ENCODE measurements at places on chromosomes 13 and 19.

DNA sequence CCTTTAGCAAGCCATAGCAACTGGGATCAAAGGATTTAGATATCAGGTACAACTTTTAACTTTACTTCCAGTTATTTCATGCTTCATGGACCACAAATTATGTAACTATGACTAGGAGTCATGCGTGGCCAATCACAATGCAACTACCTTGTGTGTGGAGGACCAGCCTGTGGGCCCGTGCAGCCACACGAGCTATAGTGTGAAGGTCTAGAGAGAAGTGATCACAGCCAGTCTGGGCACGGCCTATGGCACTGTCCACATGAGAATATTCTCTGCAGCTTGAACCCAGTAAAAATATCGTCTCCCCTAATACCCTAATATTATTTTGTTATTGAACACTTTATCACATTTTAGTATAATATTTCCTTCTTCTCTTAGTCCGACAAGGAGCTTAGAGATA, 464.9 kb upstream of the MIR17HG start:
- no peak for DNase-seq

DNA sequence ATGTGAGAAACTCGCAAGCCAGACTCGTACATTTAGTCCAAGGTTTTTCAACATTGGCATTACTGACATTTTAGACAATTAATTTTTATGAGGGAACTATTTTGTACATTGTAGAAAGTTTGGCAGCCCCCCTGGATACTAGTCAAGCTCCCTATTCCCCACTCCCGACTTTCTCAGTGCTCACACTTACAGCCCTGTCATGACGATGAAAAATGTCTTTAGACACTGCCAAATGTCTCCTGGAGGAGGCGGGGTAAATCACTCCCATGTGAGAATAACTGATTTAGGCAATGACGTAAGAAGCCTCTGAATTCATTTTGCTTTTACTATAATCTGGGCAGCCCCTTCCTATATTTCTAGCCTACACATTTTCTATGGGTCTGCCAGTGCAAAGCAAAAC, 535.8 kb upstream of the KLHL1 start:
- DNase-seq, result no peak

- DNase-seq, result no peak
These were observed 116.5 kb downstream of the LACC1 start for GRCh38 chr13:43996221-43996620.

DNA sequence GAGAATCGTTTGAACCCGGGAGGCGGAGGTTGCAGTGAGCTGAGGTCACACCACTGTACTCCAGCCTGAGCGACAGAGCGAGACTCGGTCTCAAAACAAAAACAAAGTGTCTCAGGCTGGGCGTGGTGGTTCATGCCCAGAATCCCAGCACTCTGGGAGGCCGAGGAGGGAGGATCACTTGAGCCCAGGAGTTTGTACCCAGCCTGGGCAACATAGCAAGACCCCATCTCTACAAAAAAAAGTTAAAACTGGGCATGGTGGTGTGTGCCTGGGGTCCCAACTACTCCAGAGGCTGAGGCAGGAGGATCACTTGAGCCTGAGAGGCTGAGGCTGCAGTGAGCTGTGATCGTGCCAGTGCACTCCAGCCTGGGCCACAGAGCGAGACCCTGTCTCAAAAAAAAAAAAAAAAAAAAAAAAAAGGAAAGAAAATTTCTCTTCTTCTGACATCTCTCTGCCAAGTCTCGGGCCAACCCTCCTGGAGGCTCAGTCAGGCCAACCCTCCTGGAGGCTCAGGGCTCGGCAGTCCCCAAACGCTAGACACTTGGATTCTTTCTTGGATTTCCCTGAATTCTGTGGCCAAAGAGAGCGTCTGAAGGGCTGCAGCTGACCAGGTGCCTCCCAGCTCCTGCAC, 26.3 kb downstream of the ARID3A start:
- no peak for DNase-seq

GRCh38 chr13:61770681-61771080, 355.0 kb upstream of the PCDH20 start:
- DNase-seq, result no peak

DNA sequence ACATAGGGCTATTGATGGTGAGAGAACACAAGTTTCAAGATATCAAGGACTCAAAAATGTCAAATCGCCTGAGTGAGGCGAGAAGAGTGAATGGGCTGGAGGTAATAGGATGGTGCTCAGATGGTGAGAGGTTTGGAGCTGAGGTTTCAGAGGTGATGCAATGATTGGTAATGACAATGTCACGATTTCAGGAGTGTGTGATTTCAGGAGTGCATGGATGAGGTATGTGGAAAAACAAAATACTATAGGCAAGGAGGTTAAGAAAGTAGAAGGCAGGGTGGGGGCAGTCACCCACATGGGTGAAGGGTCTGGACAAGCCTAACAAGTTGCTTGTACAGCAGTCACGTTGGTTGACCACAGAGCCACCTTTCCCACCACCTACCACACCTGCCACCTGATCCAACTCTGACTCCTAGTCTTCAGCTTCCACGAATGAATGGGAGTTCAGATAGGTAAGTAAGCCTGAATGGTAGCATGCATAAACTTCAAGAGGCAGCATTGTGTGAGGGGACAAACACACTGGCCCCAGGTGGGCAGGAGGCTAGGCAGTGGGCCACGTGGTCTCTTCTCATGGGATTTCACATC, 71.5 kb downstream of the RUBCNL start:
- no peak for DNase-seq

DNA sequence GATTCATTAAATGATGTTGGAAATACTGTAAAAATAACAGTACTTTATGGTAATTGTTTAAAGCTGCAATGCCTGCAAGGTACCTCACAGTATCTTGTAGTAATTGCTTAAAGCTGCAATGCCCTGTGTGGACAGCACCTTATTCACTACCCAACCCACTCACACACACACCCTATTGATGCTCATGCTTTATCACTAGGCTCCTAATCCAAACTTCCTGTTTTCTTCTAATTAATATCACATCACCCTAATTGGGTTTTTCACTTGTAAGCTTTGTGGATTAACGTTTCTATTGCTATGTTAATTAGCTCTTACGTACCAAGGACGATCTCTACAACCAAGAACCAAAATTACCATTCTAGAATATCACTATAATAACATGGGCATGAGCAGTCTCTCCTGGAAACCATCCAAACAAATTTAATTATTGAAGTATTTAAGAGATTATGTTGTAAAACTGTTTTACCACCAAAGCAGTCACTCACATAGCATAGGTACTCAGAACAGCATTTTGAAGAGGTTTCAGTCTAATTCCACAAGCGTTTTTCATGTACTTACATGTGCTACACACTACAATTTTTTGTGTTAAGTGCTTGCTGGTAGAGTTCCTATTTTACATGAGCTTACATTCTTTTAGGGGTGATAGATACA, 303.8 kb downstream of the PCDH9 start:
- no peak for DNase-seq

DNA sequence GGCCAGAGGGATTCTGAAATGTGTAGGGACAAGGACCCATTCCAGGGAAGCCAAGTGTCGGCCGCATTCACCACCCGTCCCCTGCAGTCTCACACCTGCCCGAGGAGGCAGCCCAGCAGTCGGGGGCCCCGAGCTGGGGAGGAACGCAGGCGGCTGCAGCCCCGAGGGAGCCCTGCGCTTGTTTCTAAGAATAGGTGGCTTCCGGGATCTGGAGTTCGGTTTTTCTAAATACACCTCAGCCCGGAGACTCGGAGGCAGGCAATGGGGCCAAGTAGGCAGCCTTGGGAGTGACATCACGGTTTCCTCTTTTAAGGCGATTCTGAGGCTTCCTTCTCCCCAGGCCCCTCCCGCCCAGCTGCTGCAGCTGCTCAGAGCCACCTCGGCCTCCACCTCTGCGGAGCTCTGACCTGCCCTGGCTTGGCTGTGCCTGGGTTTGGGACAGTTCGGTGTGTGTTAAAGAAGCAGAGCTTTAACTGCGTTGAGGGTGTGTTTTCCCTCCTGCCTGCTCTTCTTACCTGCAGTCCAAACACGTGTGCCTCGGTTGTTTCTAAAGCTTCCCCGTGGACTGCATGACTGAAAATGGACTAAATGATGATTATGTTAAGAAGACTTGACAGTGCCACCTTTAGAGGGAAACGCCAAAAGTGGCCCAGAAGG, 80.5 kb downstream of the COL4A2 start:
- DNase-seq, result no peak

DNA sequence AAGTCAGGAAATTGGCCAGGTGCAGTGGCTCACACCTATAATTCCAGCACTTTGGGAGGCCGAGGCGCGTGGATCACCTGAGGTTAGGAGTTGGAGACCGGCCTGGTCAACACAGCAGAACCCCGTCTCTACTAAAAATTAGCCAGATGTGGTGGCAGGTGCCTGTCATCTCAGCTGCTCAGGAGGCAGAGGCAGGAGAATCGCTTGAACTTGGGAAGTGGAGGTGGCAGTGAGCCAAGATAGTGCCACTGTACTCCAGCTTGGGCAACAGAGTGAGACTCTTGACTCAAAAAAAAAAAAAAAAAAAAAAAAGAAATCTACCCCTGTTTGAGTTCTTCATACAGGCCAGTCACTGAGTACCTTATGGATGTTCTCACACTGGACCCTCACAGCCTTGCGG, 42.0 kb downstream of the SLC15A1 start:
- no peak for DNase-seq

DNA sequence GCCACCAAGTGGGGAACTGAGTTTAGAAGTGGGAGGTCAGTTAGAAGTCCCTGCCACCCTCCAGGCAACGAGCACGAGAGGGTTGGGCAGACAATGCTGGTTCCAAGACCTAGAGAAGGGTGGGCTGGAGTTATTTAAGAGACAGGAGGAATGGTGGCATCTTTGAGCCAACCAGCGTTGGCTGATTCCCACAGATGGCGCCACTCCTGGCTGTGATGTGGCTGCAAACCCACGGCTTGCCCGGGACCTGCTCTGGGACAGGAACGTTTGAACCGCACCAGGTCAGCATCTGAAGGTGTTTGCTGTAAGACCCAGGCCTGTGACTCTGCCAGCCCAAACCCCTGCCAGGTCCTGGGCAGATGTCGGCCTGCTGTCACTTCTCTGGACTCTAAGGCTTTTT, 42.8 kb downstream of the BICRA start:
- no peak for DNase-seq

GRCh38 chr13:43786766-43787517, at the start of gene ENOX1:
TSS of gene ENOX1 (minus strand) at chr13:43786972.
- DNase-seq, result peak; percentile 77

GRCh38 chr13:46605825-46606554, 53.0 kb downstream of the LRCH1 start:
- DNase-seq, result no peak

GRCh38 chr13:48159826-48160225, 64.9 kb upstream of the MED4 start:
- DNase-seq, result no peak

- peak; percentile 68 for DNase-seq
These were observed 38.0 kb upstream of the ZNF573 start for GRCh38 chr19:37817180-37817981.
